Muscle of back (tissue), 13 donors: ENCODE measurements at places on chromosomes 11 and 22. TPM values are rescaled to one million over a fixed set of nuclear protein-coding genes. Genes with fewer than 3 reads are reported as not detected.

The NXPE2 gene
- polyA plus RNA-seq, result 0.11 TPM

The SULT4A1 gene
- polyA plus RNA-seq, result 2.9 TPM

The CRYBB2 gene
- 0.58 TPM for polyA plus RNA-seq

The TMEM126A gene
- 36.6 TPM for polyA plus RNA-seq

The TRIM21 gene
- polyA plus RNA-seq, result 9.2 TPM

The ESAM gene
- polyA plus RNA-seq, result 53.6 TPM

The ANO1 gene
- 8.0 TPM for polyA plus RNA-seq

The MUC15 gene
- 12.6 TPM for polyA plus RNA-seq

The INS gene
- not detected for polyA plus RNA-seq

The GGTLC3 gene
- not detected for polyA plus RNA-seq

The IL10RA gene
- polyA plus RNA-seq, result 7.2 TPM
